ENCODE measurements at places on chromosomes 1 and 21.

GRCh38 chr1:152034654-152035538 is 1.9 kb downstream of the S100A11 start:
- peak; percentile 69 for DNase-seq

- peak; percentile 11 for DNase-seq
Measured at GRCh38 chr21:38885909-38886308, 80.2 kb downstream of the ETS2 start.

- peak; percentile 91 for DNase-seq
Measured at GRCh38 chr1:220879076-220879508, at the start of gene HLX. Gene HLX (plus strand): TSS chr1:220879443. CDS start chr1:220879858, 415 bp downstream.

GRCh38 chr21:45999581-46000181 is 18.1 kb downstream of the COL6A1 start:
- DNase-seq = no peak

GRCh38 chr21:38679534-38679933 is 126.2 kb upstream of the ETS2 start:
- DNase-seq = no peak

DNA sequence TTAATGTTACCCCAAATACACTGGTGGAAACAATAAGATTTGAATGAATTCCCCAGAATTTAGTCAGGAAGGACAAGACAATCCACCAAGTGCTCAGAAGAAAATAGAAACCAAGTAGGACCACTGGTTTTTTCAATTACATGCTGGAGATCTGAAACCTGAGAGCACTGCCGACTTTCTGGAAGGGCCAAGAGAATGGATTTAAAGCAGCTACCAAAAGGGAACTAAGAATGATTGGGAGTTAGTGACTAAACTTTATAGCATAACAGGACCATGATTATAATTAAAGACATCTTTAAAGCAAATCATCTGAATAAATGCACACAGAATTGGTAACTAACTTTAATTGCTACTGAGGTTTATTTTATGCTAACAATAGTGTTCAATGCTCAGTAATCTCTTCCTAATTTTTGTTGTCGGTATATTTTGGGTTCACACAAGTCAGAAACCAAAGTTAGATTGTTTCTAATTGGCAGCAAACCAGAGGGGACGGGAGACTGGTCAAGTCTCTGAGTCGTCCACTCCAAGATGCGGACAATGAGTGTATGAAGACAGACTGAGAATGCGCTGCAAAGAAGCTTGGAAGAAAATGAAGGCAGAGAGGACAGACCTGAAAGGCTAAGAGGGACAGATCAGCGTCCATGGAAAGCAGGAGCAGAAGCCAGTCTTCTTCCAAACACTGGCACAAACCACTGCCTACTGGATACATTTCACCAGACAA is 2.3 kb upstream of the RGS13 start:
- DNase-seq = no peak

DNA sequence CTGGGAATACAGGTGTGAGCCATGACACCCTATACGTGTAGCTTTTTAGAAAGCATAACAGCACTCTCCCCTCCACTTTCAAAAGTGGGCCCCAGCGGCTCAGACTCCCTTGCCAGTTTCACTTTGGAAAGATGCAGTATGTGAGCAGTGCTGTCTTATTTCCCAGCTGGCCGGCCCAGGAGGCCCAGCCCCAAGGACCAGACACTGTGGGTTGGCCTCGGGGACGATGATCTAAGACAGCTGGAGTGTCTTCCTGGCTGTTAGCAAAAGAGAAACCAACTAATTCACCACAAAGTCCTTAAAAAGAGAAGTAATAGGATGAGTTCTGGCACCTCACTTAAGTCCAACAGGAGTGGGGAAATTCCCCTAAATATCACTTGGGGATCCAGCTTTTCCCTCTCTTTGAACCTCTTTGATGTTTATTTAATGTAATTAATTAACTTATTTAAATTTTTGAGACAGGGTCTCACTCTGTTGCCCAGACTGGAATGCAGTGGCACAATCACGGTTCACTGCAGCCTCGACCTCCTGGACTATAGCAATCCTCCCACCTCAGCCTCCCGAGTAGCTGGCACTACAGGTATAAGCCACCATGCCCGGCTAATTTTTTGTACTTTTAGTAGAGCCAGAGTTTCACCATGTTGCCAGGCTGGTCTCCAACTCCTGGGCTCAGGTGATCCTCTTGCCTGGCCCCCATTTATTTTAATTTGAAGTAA is 17.6 kb upstream of the CLIC4 start:
- peak; percentile 80 for DNase-seq

DNA sequence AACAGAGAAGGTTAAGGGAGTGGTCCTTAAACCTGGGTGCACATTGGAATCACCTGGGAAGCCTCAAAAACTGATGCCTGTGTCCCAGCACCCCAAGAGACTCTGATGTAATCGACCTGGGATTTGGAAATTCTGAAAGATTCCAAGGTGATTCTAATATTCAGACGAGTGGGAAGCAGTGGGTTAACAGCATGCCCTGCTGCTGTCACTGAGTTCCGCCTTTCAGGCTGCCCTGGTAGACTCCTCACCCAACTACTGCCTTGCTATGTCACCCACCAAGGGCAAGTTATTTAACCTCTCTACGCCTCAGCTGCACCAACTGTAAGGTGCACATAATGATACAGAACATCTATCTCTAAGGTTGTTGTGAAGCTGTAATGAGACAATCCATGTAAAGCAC is 59.2 kb downstream of the CD34 start:
- no peak for DNase-seq

All from SJSA1 (cell line).